ENCODE measurements at places on chromosomes 13 and 19.

- peak; percentile 9 for DNase-seq
Measured at GRCh38 chr13:113625965-113626721, 31.9 kb downstream of the ATP4B start.

DNA sequence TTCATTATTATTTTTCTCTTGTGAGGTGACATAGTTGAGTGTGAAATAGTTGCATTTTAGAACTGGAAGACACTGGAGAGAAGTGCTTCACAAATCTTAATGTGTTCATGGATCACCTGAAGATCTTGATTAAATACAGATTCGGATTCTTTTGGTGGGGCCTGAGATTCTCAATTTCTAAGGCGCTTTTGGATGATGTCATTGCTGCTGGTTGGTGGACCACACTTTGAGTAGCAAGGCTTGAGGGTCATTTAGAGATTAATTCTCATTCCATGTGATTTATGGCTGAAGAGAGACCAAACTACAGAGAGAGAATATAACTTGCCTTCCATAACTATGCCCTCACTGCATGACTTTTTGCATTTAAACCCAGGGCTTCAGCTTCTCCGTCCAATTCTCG lies 27.2 kb downstream of the CEACAM8 start:
- DNase-seq: no peak

DNA sequence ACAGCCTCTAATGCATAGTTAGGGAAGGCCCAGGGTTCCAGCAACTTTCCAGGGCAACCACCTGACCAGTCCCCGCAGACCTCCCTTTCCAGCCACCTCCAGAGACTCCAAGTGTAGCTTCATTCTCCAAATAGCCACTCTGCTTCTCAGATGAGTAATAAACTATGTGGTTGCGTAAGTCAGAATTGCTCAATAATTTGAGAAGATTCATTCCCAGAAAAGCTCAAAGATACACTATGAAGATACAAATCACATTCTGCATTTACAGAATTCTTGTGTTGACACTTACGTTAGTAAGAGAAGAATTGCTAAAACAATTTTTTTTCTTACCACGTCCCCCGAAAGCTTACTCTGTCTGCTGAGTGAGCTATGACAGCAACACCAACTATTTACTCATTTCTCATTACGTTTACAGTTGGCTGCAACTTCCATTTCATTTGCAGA lies 8.2 kb upstream of the LATS2 start:
- peak; percentile 94 for DNase-seq

GRCh38 chr19:50476224-50476906 lies at the start of the genes EMC10 and GARIN5A:
EMC10 (plus strand) TSS chr19:50476507; CDS start chr19:50476545, 38 bp downstream.
GARIN5A (minus strand) TSS chr19:50476848; CDS start chr19:50476388, 460 bp downstream.
- DNase-seq: peak; percentile 88

GRCh38 chr13:37342205-37342604 lies 236.7 kb upstream of the CSNK1A1L start:
- DNase-seq: no peak

- DNase-seq: no peak
Measured at GRCh38 chr13:58476206-58476918, 844.8 kb downstream of the PCDH17 start.

- no peak for DNase-seq
Measured at GRCh38 chr13:92054389-92054788, 656.0 kb downstream of the GPC5 start.

DNA sequence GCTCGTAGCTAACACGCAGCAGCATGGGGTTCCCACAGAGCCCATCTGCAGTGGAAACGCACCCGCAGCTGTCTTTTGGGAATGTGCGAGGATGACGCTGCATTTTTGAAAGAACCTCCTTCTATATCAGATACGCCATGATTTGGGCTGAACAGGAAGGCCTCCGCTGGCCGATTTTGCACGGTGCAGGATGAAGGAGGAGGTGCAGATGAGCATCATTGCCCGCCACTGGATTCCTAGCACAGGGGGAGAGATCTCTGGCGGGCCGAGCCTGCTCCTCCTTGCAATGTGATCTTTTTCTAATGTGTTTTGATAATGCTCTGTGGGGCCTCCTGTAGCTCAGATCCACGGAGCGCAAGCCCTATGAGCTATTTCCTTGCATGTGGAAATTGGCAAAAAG lies 55.5 kb downstream of the EFNB2 start:
- DNase-seq: no peak

DNA sequence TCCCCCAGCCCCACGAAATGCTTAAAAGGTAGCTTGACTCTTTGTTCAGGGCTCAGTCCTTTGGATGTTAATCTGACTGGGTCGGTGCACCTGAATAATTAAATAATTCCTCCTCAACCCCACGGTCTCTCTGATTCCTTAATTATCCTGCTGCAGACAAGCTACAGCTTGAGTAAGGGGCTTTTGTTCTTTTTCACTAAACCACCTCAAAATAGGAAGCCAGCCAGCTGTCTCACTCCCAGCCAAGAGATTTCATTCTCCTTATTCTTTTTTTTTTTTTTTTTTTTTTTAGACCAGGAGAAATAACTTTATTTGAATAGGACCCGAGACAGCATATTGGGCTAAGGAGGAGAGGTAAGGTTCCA lies 7.9 kb upstream of the FCGBP start:
- DNase-seq: no peak

- DNase-seq: peak; percentile 62
Measured at GRCh38 chr19:18417250-18418028, 1.8 kb upstream of the SSBP4 start.

- no peak for DNase-seq
Measured at GRCh38 chr19:7418596-7418995, 69.9 kb downstream of the ARHGEF18 start.

- DNase-seq: no peak
Measured at GRCh38 chr13:66780814-66781213, 449.3 kb downstream of the PCDH9 start.

DNA sequence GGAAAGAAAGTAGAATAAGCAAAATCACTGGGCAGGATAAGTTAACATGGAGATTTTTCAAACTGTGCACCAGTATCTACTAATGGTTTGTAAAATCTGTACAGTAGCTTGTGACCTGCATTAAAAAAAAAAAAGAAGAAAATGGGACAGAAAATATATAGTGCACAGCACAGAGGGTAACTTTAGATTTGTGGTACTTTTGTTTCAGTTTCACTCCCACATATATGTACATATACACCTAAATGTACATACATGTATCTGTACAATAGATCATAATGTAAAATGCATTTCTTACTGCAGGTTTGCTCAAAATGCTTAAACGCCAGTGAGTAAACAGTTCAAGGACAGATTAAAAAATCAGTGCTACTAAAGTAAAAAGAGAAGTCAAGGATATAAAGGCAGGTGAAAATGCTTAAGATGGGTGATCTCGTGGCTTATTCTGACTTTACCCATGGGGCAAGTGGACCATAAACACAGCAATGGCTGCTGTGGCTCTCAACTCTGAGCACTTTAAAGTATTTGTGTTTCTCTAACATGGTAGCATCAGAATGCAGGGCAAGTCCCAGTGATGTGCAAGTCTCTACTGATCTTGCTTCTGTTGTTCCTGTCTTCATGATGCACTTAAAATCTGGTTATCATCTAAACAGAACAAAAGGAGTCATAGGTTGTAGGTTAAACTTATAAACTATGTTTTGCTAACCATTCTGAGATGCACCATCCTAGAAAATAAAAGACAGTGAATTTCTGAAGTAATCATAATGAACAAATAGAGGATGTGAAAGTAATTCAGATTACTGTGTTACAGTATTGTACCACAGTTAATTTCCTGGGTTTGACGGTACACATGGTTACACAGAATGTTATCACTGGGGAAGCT lies 112.3 kb downstream of the MIPEP start:
- DNase-seq: no peak

DNA sequence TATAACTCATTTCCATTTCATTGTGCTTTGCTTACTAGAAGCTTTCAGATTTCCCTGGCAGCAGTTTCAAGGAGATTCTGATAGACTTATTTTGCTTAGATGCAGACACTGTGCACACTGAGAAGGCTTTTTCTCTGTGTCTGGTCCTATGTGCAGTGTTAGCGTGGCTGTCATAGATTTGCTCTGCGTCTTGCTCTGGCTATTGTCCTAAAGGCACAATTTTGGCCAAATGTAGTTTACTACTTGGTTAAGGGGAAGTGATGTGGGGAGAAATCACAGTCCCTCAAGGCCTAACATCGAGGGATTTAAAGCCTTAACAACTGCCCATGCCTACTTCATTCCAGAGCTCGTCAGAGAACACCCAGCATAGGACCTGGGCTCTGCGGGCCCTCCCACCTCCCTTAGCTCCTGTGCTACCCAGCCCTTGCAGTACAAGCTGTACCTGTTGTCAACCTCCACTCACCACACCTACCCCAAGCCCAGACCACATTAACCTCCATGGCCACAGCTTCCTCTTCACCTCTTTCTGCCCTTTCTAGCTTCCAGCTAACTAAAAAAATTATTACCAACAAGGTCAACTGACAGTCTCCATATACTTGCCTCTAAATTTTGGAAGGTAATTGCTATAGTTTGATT lies 38.9 kb upstream of the KATNAL1 start:
- DNase-seq: no peak

DNA sequence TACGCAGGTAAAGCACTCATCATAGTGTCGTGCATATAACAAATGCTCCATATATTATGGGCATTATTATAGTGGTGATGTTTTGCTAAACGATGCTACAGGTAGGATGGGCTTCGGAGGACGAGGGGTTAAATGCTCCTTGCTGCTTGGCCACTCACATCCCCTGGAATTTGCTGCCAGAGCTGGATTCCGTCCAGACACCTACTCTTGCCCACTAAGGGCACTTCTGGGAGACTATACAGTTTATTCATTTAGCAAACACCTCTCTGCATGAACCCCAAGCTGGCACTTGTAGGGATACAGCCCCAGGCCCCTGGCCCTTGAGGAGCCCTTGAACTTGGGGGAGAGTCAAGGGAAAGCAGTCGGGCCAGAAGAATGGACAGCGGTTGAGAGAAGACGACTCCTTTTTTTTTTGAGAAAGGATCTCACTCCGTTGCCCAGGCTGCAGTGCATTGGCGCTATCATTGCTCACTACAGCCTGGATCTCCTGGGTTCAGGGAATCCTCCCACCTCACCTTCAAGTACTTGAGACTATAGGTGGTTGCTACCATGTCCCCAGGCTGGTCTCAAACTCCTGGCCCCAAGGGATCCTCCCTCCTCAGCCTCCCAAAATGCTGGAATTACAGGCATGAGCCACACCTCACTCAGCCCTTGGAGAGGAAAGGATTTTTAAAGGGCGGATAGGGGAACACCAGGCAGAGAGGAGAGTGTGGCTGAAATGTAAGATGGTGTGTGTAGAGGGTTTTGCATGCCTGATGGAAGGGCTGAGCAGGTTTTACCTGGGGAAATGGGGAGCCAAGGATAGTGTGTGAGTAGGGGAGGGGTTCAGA lies 1.1 kb upstream of the MRPL34 start:
- no peak for DNase-seq

DNA sequence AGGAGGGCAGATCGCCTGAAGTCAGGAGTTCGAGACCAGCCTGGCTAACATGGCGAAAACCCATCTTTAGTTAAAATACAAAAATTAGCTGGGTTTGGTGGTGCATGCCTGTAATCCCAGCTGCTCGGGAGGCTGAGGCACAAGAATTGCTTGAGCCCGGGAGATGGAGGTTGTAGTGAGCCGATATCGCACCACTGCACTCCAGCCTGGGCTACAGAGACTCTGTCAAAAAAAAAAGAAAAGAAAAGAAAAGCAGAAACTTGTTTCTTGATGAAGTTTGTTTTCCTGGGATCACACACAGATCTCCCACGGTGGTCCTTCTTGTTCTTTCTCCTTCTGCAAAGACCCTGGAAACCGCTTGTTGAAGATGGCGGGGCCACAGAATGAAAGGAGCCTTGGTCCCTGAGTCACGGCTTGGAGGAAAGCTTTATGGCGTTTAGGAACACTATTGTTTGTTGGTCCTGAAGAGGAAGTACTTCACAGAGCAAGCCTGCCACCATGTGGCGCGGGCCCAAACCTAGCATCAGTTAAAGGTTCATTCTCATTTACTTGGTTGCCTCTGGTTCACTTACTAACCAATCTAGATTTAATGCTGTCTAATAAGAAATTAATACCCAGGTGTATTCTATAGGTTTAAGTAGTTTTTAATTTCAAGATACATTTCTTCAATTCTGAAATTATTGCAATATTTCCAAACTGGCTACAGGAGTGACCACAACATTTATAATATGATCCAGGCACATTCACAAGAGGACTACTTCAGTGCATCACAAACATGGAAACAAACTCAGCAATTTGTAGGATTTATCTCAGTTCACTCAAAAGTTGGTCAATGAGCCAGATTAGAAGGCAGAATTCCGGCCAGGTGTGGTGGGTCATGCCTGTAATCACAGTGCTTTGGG lies 21.3 kb upstream of the ARL11 start:
- peak; percentile 69 for DNase-seq

DNA sequence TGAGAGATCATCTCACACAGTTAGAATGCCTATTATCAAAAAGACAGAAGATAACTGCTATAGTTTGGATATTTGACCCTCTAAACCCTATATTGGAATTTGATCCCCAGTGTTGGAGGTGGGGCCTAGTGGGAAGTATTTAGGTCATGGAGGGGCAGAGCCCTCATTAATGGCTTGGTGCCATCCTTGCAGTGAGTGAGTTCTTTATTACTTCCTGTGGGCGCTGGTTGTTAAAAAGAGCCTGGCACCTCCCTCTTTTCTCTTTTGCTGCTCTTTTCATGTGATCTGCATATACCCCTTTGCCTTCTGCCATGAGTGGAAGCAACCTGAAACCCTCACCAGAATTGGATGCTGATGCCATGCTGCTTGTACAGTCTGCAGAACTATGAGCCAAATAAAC lies 66.8 kb downstream of the TDRD3 start:
- no peak for DNase-seq

GRCh38 chr19:47239610-47240296 lies 8.8 kb upstream of the BBC3 start:
- DNase-seq: no peak

DNA sequence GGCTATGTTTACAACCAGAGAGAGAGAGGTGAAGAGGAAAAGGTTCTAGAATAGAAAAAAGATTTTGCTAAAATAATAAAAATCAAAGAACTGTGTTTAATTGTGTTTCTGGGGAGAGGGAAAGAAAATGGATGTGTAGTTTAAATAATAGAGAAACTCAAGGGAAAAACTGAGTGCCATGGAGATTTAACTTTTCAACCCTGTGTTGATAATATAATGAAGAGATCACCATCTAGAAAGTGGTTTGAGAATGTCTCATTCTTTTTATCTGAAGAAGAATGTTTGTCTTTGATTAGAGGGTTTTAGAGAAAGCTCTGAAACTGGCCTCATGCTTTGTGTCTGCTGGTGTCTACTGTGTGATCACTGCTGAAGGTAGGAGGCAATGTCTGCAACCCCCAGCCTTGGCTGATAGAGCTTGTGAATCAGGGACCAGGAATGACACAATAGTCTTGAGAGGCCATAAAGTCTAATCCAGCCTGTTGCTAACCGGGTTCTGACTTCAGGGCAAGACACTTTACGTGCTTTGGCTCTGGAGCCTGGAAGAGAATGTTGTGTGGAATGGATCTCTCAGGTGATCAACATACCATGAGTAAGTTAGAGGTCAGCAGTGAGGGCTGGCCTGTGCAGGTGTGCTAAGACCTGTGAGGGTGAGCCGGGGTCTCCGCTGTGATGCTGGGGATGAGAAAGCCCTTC lies 5.4 kb downstream of the COL4A2 start:
- DNase-seq: peak; percentile 77

- DNase-seq: no peak
Measured at GRCh38 chr19:33435706-33436359, 62.3 kb downstream of the CEBPG start.
